Ovary (tissue), 10 donors: ENCODE measurements at places on chromosomes 5 and 9. TPM values are rescaled to one million over a fixed set of nuclear protein-coding genes. Genes with fewer than 3 reads are reported as not detected.

The PRDM9 gene
- total RNA-seq, result not detected

The IL7R gene
- total RNA-seq, result 3.7 TPM

The ANKRD31 gene
- total RNA-seq, result 0.40 TPM

The SLC34A3 gene
- total RNA-seq, result not detected

The ITK gene
- 0.95 TPM for total RNA-seq

GRCh38 chr5:41695920-41696582 is 174.2 kb downstream of the OXCT1 start:
- no peak for DNase-seq

DNA sequence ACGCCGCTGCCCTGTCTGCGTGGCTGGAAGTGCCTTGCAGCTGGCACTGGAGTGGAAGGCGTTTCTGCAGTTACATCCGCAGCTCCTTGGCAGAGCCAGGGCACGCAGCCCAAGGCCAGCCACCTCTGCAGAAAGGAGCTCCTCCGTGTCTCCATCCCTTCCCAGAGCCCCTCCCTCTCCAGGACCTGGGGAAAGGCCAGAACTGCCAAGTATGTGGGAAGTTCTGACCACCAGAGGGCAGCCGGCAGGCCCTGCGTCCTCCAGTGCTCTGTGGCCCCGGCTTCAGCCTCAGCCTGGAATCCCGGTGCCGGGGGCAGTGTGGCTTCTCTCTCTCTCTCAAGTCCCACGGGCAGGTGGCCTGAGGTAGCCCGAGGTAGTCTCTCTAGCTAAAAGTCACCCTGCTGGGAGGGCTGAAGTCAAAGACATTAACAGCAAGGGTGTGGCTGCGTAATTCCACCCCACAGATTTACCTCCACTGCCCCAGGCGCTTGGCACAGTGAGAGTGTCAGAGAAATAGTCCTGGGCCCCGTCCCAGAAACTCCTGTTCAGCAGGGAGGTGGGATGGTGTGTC is 101.7 kb upstream of the FCN2 start:
- peak; percentile 76 for DNase-seq

GRCh38 chr9:9284201-9284600 is 1328.6 kb downstream of the PTPRD start:
- no peak for DNase-seq

GRCh38 chr9:32177396-32177795 is 207.0 kb upstream of the ACO1 start:
- DNase-seq, result no peak

DNA sequence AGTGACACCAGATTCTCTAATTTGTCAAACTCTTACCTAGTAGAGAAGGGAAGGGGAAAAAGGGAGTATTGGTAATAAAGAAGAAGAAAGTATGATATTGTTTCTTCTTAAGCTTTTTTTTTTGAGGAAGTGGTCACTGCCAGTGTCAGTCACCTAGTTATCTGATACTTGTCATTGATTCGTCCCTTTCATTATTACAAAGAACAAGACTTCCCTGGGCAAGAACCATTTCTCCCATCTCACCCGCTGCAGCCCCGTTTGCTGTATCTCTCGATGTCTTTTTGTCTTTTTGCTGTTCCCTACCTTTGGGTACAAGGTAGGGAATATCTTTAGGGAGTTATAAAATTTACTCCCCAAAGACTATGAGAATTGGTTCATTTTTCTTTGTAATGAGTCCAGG is 249.0 kb downstream of the ARHGAP26 start:
- no peak for DNase-seq

DNA sequence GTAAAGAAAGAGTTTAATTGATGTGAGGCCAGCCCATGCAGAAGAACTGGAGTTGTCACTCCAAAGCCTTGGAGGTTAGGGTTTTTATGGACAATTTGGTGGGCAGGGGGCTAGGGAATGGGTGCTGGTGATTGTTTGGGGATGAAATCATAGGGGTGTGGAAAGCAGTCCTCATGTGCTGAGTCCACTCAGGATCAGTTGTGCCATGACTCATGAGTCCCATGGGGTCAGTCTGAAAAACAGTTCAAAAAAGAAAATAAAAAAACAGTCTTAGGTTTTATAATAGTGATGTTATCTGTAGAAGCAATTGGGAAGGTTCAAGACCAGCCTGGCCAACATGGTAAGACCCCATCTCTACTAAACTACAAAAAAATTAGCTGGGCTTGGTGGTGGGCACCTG is 162.3 kb downstream of the KDM4C start:
- DNase-seq, result no peak

GRCh38 chr5:126525630-126526245 is 69.3 kb downstream of the ALDH7A1 start:
- peak; percentile 76 for DNase-seq

- no peak for DNase-seq
Observed at GRCh38 chr9:27634879-27635278, 61.6 kb upstream of the C9orf72 start.

DNA sequence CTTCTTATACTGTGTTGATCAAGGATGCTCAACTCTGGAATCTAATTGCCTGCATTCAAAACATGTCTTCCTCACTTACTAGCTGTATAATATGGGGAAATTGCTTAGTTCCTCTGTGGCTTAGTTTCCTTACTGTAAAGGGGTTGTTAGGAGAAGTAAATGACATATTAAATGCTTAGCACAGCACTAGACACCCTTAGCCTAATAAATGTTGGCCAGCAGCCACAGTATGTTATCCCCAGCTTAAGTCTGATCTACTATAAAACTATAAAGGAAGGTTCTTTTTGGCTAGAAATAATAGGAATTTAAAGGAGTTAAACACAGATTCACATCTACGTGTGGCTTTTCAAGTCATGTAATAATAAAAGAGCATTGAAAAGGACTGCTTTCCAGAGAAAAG is 232.4 kb downstream of the PCSK1 start:
- DNase-seq, result no peak

GRCh38 chr9:68844631-68845612 is 139.9 kb downstream of the PIP5K1B start:
- DNase-seq, result peak; percentile 15

DNA sequence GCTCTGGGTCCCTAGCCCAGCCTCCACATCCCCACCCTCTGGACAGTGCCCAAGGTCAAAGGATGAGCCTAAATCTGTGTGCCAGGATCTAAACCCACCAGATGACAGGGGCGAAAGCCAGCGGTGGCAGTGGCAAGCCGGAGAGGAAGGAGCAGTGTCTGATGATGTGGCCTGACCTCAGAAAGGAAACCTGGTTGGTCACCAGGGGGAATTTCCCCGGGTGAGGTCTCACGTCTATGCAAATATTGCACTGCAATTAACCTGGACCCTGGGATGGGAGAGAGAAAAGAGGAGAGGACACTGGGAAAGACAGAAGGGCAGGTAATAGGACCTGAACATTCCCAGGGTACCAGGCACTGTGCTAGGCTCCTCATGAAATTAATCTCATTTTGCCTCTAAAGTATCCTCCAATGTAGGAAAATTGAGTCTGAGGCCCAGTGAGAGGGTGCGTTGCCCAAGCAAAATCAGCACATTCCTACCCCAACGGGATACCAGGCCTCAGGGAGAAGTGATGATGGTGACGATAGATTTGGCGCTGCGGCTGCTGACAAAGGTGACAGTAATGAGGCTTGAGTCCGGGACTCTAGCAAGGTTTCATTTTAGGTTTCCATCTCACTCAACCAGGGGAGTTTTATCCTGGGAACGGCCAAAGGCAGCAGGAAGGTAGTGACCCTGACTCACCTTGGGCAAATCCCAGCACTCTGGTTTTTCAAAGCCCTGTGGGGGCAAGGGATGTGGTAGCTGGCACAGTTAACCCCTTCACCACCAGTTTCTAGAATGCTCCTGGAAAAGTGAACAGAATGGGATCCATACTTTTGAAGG is 13.4 kb upstream of the TNIP1 start:
- DNase-seq, result no peak

DNA sequence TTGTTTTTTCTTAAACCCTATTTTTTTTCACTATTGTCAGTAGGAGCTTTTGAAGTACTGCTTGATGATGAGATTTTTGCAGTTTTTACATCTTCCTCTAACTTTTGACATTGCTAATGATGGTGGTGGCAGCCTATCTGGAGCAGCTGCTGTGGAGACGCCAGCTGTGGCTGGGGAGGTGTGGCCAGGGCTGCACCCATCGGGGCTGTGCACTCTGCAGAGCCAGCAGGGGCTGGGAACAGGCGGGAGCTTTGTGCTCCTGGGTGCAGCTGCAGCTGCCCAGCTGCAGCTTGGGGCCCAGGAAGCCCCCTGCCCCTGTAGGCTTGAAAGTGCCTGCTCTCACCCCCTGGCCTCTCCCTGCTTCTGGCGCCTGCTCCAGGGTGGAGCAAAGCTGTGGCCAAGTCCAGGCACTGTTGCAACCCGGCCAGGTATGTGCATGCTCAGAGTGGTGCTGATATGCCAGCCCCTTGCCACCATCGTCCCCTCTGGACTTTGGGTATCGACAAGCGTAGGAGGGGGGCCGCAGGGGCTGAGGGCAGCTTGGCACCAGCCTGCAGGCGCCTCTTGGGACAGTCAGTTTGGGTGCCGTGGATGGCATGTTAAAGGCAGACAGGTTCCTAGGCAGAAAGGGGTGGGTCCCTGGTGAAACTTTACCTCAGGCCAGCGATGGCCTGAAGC is 39.2 kb downstream of the FER start:
- DNase-seq, result no peak

- no peak for DNase-seq
Observed at GRCh38 chr5:149793256-149793550, 63.1 kb downstream of the PPARGC1B start.

- no peak for DNase-seq
Observed at GRCh38 chr9:134601764-134602163, 39.8 kb upstream of the COL5A1 start.

DNA sequence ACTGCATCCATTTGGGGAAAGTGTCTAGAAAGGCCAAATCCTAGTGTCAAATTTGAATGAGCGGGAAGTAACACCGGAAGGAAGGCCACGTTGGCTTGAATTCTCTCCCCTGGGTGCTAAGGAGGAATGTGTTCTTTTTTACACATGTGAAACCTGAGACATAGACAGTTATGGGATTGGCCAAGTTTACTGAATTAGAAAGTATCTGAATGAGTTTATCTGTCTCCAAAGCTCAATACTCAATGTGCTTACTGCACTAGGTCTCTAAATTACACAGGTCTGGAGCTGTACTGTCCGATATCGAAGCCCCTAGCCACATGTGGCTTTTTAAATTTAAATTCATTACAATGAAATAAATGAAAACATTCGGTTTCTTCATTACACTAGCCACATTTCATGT is 6.0 kb downstream of the DMRT1 start:
- DNase-seq, result no peak

- DNase-seq, result no peak
Observed at GRCh38 chr5:79759436-79759835, 69.8 kb downstream of the CMYA5 start.

DNA sequence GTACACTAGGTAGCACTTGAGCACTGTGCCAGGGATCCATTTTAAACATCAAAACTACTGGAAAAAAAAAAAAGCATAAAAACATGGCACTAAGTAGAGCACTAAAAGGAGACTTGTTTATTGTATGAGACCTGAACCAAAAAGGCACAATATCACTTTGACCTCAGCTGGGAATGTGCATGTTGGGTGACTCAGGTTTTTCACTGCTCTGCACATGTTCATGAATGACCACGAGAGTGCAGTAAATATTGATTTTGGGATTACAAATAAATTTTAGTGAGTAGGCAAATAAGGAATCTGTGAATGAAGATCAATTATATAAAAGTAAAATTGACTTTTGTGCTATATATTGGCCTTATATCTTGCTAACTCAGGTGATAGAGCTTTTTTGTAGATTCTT is 11.8 kb downstream of the RMI1 start:
- DNase-seq, result no peak

DNA sequence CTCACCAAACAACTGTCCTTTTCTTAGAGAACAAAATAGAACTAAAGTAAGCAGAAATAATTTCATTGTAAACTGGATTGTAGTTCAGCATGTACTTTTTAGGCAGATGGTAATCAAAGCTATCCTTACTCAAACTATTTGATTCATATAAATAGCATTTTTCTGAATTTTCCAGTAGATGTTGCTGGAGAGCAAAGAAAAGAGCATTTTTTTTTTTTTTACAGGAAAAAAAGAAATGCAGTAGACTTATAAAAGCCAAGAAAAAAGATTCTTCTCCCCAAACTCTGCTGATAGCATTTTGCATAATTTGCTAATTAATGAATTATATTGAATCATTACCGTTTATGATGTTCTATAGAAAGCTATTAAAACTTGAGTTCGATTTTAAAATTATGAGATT is 715.3 kb upstream of the WWC1 start:
- DNase-seq, result no peak

DNA sequence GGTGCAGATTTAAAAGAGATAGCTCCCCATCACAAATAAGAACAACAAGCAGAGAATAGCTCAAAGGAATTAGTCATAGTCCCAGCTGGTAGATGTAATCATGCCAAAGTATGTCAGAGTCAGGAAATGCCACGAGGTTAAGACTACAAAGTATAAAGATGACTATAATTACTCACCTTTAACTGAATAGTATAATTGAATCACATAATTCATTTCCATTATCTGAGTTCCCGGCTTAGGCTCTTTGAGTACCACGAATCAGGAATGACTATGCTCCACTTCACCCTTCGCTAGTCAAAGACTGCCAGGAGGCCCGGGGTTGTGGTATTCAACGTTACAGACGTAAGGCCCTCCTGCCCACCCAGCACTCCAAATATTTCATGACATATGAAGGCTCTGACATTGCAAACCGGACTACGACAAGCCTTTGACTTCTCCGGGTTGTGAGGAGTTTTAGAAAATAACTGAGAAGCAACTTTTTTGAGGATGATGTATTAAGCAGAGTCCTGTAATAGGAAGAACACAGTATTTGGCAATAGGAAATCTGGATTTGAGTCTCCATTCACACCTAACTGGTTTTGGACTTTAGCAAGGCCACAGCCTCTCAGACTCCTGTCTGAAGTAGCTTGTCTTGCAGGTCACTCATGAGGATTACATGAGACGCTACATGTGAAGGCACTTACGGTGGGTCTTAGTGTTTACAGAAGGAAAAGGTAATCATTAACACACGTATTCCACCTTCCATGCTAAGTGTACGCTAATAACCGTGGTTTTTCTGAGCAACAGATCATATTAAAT is 64.6 kb downstream of the ENC1 start:
- DNase-seq, result no peak

DNA sequence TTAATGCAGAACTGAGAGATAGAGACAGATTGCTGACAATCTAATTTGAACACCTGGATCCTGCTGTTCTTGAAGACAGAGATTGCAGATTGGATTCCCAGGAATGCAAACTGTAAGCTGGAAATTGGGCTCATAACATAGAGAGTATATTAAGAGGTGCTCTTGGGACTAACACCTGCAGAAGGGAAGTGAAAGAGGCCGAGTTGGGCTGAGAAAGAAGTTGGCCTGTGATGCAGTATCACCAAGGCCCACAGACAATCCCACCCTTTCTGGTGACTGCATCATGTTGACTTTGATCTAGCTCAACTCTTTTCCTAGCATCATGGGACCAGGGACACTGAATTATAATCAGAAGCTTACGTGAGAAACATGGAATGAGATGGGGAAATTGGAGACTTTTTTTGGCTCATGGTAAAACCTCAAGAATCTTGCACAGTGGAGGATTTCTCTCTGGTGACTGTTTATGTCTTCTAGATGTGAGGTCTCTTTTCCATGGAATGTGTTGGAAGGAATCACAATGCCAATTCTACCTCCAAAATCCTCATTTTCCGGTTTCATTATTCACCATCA is 36.5 kb upstream of the NUDT12 start:
- DNase-seq, result no peak

GRCh38 chr9:133950192-133950591 is 41.9 kb downstream of the VAV2 start:
- DNase-seq, result no peak
